ENCODE measurements at places on chromosomes 3 and 15. TPM values are rescaled to one million over a fixed set of nuclear protein-coding genes. Genes with fewer than 3 reads are reported as not detected.

Gene RAP2B
- 17.1 TPM for total RNA-seq

Gene SECISBP2L
- 94.7 TPM for total RNA-seq

Gene RSL24D1
- 106 TPM for total RNA-seq

Gene STRIT1
- not detected for total RNA-seq

Gene TRPM1
- total RNA-seq: not detected

Gene TGM4
- total RNA-seq: not detected

Gene TRIM69
- total RNA-seq: 17.6 TPM

Gene CCDC50
- 64.0 TPM for total RNA-seq

Gene SLC25A36
- total RNA-seq: 148 TPM

Gene FETUB
- not detected for total RNA-seq

Gene SHC4
- 2.5 TPM for total RNA-seq

Gene LINGO1
- 0.11 TPM for total RNA-seq

Gene GRAMD2A
- total RNA-seq: 1.0 TPM

Gene CCDC80
- total RNA-seq: 1,114 TPM

Gene CCDC9B
- total RNA-seq: 8.5 TPM

Gene CCDC12
- 17.6 TPM for total RNA-seq

Data from articular chondrocyte of knee joint (primary cell).